Suprapubic skin (tissue), 4 donors: ENCODE measurements at places on chromosomes 3 and 15. TPM values are rescaled to one million over a fixed set of nuclear protein-coding genes. Genes with fewer than 3 reads are reported as not detected.

GRCh38 chr3:34856081-34856947 is 783.0 kb upstream of the ARPP21 start:
- no peak for DNase-seq

- no peak for DNase-seq
These were observed 39.7 kb downstream of the FGF12 start for GRCh38 chr3:192687488-192688152.

DNA sequence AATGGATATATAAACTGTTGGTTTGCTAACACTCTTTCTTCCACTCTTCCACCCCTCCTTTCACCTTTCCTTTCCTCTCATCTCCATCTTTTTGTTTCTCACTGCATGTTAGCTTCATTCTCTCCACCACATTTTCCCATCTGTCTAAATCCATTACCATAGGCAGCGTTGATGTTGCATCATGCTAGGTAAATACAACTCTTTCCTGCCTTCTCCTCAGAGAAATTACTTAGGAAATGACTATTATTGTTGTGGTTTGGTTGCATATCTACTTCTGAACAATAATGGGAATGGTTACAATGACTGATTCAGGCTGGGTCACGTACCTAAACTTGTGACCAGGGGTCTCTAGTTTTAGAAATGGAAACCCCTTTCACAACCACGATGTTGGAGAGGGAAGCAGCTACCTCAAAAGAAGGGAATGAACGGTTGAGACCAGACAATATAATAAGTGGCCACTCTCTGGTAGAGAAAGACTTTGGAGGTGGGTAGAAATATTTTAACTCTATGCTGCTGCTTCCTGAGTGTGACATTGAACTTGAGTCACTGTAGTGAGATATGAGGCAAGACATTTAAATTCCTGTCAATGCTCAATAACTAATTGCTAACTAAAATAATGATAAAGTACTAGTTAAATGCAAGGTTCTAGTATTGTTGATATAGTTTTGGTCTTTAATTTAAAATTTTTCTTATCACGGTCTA is 314.1 kb upstream of the TGFBR2 start:
- no peak for DNase-seq

DNA sequence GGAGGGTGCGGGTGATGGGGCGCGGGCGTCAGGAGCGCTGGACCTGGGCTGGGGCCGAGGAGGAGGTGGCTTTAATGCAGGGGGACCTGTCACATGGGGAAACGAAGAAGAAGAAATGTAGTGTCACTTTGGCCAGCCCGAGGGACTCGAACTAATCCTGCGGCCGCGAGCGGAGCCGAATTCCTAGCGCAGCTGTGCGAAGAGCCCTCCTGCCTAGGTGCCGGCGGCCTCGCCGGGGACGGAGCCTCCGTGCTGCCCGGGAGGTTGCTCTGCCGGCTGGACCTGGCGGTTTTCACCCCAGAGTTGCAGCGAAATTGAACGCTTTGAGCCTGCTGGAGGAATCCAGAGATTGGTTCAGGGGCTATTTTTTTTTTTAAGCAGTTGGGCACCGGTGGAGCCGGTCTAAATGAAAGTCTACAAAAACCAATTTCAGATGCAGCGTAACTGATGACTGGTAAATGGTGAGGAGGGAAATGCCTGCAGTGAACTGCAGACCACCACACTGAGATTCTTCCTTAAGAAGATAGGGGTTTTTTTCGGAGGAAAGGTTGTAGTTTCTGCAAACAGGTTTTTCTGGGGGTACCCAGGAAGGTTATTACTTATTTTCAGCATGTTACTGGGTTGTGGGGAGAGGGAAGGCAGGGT is 662 bp downstream of the TMEM108 start:
- DNase-seq, result no peak

The MBD4 gene
- 42.5 TPM for total RNA-seq

The PPM1L gene
- 33.5 TPM for total RNA-seq

The GASK1A gene
- 8.2 TPM for total RNA-seq

- DNase-seq, result no peak
These were observed 266.9 kb downstream of the ZBBX start for GRCh38 chr3:167113035-167113830.

DNA sequence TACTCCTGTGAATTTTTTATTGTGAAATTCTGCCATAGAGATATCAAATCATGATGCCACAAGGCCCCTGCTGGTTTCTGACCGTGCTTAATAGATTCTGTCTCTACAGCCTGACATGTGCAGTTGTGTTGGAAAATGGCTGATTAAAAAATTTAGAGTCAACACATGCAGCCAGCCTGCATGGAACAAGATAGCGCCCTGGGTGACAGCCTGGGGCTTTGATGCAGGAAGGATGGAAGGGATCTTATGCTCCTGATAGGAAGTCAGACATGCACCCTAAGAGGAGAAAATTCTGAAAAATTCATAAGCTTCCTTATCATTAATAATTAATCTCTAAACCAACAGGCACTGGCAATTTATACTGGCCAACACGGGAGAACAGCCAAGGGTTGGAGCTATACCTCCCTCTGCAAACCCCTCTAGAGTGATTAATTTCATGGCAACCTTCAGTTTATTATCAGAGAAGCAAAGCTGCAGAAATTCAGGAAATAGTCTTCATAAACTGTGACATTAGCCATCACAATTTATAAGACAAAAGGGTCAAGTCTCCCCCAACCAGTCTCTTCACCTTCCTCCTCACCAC is 198.4 kb downstream of the CADPS start:
- no peak for DNase-seq

The MFGE8 gene
- total RNA-seq, result 165 TPM

DNA sequence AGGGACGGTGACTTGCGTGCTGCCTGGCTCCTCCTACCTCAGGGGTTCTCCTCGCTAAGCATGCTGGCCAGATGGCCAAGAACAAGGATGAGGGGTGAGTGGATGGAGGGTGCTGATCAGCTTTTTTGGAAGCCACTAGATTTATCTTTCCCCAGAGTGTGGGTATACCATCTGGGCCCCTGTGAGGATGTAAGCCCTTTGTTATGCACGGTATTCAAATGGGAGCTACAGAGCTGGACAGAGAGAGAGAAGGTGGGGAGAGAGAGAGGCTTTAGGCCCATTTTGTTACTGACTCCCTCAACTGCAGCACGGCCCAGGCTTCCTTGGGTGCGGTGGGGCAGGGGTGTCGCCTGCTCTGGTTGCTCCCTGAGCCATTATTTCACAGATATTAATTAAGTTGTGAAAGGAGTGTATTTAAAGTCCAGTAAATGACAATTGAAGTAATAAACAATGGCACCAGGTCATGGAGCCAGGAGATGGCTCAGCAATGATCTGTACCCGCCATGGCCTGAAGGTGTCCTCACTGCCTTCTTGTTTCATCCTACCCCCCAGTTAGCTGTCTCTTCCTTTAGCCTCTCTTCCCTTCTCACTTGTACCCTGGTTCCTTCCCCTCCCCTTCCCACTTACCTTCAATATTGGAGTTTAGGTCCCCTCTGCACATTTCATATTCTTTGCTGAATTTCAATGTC is 158.0 kb downstream of the CLSTN2 start:
- no peak for DNase-seq

- DNase-seq, result no peak
These were observed 27.4 kb downstream of the SEC22A start for GRCh38 chr3:123229145-123229544.

DNA sequence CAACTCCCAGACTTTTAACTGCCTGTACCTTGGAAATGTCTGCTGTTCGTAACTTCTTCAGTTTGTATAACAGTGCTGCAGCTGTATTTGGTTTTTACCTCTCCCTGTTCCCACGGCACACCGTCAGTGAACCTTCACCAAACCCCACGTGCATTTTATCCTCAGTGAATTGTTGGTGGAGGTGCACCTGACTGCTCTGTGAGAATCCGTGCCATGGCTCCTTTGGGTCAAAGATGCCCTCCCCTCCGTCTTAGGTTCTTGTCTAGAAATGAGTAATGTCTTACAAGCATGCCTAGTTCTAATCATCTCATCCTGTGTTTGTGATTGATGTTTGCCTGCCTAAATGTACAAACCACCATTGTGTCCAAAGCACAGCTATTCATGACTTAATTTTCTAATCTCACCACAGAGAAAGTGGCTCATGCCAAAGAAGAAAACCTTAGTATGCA is 28.2 kb downstream of the TPM1 start:
- DNase-seq, result no peak

DNA sequence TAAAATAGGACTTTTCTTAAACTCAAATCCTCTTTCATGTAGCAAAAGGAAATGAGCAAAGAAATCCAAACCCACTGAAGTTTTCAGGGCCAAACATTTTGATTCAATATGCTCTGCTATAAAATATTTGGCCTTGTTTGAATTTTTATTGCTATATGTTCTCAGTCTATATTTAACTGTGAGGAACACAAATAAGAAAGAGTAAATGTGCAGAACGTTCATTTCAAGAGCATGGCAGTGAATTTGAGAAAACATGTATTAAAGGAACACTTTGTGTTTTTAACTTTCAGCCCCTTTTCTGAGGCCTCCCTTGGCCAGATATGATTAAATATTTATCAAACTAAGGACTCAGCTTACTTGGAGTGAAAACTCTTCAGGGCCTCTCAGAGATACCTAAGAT is 124.7 kb upstream of the CCNL1 start:
- DNase-seq, result no peak

The DPPA2 gene
- total RNA-seq, result not detected

DNA sequence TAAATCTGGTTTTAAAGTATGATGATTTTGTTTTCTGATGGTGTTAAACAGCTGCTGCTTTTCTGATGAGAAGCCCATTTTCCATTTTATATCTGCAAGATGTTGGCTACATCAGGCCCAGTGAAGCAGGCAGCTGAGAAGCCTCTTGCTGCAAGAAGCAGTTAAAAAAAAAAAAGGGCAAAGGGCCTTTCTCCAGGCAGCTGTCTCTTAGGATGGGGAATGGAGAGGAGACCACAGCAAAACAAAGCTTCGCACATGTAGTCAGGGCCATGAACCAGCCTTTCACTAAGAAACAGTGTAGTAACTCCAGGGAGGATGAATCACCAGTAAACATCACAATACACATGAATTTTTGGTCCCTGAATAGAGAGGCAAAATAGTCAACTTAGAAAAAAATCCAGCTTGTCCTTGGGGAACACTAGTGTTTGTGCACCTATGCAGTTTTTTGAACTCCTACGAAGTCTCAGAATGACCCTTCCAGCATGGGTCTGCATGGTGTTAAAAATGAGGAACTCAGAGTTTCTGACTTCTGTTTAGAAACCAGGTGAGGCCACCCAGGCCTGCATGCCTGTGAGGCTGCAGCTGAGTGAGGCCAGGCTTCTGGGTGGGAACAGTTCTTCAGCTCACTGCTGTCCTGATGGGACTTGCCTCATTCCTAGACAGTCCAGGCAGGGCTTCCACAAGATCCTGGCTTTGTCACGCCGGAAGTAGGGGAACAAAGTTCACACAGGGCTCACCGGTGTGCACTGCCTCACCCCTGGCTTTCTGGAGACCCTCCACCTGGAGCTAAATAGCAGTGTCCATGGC is 518.7 kb downstream of the MCTP2 start:
- DNase-seq, result no peak

DNA sequence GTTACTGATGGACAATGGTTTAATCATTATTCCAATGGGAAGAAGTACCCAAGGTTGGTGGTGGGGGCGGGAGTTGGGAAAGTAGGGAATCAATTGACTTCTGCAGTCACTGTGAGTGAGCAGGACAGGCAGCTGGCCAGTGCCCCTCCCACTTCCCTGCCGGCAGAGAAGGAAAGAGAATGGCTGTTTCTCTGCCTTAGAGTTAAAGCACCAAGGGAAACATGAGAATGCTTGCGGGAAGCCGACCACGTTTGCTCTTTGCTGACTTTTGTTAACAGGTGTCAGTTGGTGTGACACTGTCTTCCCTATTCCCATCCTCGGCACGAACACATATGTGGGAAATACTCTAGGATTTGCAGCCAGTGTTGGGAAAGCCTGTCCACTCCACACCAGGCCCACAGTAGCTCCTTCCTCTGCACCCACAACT is 33.5 kb upstream of the MFSD1 start:
- peak; percentile 73 for DNase-seq

GRCh38 chr15:48802257-48802656 is 8.6 kb downstream of the CEP152 start:
- DNase-seq, result no peak

The EDEM1 gene
- 60.0 TPM for total RNA-seq

The FMN1 gene
- total RNA-seq, result 44.2 TPM

The RBP2 gene
- not detected for total RNA-seq

DNA sequence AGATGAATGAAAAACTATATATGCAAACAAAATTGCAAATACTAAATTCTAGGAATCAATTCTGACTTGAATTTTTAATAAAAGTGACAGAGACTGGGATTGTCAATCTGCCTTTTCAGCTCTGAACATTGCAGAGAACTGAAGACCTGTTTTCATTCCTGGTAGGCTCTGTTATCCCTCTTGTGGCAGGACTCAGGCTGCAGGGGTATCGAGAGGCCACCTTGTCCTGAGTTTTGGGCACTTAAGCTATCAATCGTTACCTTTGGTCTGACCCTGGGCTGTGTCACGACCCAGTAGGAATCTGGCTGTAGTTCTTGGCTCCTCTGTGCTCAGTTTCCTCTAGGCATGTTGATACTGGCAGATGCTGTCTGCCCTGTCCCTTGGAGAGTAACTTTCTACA is 238.0 kb downstream of the CACNA2D3 start:
- no peak for DNase-seq

The RPLP1 gene
- 1,424 TPM for total RNA-seq

The ZNF501 gene
- 2.5 TPM for total RNA-seq

The KLHL25 gene
- total RNA-seq, result 14.4 TPM

DNA sequence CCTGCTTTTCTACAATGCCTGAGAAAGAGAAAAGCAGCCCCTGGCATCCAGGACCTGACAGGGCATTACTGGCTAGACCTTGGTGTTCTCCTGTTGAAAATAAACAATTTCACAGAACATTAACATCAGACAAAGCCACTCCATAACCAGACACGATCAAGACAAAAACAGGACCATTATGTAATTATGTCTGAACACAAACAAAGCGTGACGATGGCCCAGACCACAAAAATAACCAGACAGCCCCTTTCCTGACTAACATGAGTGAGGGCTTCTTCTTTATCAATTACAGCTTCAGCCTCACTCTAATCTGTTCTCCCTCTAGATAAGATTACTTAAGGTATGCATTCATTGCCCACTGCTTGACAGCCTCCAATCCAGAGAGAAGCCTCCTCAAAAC is 172.7 kb upstream of the LMCD1 start:
- no peak for DNase-seq

DNA sequence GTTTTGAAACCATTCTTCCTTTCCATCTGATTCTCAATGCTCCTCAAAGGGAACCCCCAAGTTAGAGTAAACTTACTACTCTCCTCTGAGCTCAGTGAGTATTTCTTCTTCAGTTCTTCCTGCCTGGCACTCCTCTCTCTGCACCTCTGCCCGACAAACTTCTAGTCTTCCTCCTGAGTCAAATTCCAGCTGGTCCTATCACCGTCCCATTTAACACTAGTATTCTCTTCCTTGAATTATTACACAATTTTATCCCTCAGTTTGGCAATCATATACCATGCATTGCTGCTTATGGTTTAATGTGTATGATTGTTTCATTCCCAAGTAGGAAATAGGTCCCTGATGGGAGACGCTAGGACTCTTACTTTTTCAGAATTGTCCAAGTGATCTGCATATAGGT is 279.7 kb downstream of the MECOM start:
- DNase-seq, result no peak

GRCh38 chr15:53962646-53963561 is 15.3 kb upstream of the UNC13C start:
- no peak for DNase-seq
